ENCODE measurements at places on chromosomes 2 and 18.
A peak's percentile ranks its signal among the peaks of the same experiment; 100 is the strongest.

- DNase-seq, result no peak
Measured at GRCh38 chr2:217890445-217890844, 112.3 kb downstream of the TNS1 start.

GRCh38 chr2:128439791-128440665, 121.4 kb upstream of the HS6ST1 start:
- DNase-seq, result no peak

- peak; percentile 72 for DNase-seq
Measured at GRCh38 chr2:241844066-241844728, 14.5 kb downstream of the PDCD1 start.

DNA sequence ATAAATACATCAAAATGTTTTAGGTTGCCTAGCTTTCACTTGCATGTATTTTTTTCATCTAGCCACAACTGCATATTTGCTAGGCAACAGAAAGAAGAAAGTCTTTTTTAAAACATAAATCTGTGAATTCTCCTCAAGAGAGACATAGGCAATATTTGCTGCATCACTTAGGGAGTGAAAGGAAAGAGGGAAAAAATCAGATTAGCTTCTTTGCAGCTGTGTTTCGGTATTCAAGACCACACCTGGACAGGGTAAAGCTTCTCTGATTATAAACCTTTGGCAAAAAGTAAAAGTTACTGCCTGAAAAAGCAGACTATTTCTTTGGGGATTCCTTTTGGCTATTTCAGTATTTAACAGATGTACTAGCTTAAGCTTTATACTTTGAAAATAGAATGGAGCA, 280.9 kb upstream of the ZSWIM2 start:
- no peak for DNase-seq

DNA sequence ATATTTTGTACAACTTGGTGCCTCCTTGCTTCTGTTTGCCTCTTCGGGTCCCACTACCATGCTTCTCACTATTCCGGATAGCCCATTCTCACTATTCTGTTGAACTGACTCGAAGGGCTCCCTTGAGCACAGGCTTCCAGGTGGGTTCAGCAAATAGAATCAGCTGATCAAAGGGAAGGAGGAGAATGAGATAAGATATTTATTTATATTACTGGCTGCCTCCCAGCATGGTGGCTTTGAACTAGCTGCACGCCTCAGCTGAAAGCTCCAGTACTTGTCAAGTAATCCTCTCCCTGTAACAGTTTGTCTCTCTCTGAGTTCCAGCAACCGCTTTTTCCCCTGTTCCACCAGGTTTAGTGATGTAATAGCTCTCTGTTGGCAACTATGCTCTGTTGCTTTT, 187.8 kb upstream of the HNRNPA3 start:
- DNase-seq, result no peak

DNA sequence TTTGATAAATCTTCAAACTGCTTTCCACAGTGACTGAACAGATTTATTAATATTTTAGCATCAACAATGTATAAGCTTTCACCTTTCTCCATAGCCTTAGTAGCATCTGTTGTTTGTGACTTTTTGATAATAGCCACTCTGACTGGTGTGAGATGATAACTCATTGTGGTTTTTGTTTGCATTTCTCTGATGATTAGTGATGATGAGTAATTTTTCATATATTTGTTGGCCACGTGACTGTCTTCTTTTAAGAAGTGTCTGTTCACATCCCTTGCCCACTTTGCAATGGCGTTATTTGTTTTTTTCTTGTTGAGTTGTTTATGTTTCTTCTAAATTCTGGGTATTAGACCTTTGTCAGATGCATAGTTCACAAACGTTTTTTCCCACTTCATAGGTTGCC, 952.9 kb downstream of the TRIB2 start:
- DNase-seq, result no peak

- no peak for DNase-seq
Measured at GRCh38 chr2:28633204-28633603, 118.4 kb upstream of the PPP1CB start.

DNA sequence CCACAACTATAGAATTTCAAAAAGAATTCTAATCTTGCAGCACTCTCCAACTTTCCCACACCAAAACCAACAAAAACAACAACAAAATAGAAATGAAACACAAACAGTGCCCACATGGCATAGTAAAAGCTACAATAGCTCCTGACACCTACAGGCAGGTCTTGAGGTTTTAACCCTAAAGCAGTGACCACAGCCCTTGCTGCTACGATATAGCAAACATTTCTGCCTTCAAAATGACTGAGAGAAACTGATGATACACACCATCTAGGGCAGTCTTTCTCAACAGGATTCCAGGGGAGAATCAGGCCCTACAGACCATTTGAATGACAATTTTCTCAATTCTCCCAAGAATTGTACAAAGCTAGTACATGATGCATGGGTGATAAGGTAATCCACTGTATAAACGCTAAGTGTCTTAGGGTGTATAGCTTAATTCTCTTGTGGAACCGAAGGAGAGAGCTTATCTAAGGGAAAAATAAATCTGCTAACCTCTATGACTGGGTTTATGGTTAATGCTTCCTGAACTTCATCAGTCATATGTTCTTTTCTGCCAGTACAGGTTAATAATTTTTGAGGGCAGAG, 46.5 kb downstream of the TRAK2 start:
- no peak for DNase-seq

DNA sequence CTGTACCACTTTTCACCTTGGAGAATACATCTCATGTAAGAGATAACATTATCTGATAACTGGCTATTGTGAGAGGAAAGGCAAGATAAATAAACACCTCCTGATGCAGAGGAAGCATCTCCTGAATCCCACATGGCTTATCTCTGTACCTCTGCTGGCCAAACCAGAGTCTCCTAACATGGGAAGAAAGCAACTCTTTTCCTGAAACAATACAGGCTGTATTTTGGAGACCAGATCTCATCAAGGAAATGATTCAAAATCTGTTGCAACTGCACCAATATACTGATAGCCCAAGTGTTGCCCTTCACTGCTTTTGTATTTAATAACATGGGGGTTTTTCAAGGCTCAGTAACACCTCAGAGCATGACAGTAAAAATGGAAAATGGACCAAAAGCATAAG, 106.9 kb downstream of the MREG start:
- no peak for DNase-seq

DNA sequence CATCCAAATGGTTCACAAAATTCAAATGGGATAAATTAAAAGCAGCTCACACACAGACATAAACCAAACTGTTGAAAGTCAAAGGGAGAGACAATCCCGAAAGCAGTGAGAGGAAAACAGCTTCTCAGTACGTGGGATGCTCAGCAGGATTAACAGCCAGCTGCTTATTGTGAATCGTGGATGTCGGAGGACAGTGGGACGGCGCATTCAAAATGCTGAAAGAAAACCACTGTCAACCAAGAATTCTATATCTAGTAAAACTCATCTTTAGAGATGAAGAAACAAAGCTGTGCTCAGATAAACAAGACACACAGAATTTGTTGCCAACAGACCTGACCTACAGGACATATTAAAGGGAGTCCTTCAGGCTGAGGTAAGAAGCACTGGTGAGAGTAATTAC, 102.9 kb downstream of the NFATC1 start:
- no peak for DNase-seq

GRCh38 chr2:181900007-181900651, 8.6 kb downstream of the ITPRID2 start:
- no peak for DNase-seq

GRCh38 chr18:74333091-74333490, 17.5 kb downstream of the C18orf63 start:
- no peak for DNase-seq

DNA sequence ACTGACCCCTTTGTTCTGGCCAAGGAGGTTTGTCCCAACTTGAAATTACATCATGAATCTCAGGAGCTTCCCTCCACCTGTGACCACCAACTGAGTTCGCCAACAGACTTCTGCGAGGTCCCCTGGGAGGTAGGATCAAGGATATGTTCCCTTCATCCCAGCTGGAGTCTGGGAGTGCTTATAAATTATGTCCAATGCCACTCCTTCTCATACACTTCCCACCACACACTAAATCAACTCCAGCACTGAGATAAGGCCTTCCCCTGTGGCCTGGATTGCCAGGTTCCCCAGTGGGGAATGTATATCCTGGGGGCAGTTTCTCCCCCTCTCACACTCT, 99.2 kb downstream of the RND3 start:
- DNase-seq, result no peak

GRCh38 chr18:76421685-76422078, 73.4 kb downstream of the ZNF516 start:
- no peak for DNase-seq

GRCh38 chr2:105544591-105545377, 145.9 kb upstream of the FHL2 start:
- DNase-seq, result no peak

- DNase-seq, result no peak
Measured at GRCh38 chr2:137747509-137747908, 216.8 kb upstream of the HNMT start.

DNA sequence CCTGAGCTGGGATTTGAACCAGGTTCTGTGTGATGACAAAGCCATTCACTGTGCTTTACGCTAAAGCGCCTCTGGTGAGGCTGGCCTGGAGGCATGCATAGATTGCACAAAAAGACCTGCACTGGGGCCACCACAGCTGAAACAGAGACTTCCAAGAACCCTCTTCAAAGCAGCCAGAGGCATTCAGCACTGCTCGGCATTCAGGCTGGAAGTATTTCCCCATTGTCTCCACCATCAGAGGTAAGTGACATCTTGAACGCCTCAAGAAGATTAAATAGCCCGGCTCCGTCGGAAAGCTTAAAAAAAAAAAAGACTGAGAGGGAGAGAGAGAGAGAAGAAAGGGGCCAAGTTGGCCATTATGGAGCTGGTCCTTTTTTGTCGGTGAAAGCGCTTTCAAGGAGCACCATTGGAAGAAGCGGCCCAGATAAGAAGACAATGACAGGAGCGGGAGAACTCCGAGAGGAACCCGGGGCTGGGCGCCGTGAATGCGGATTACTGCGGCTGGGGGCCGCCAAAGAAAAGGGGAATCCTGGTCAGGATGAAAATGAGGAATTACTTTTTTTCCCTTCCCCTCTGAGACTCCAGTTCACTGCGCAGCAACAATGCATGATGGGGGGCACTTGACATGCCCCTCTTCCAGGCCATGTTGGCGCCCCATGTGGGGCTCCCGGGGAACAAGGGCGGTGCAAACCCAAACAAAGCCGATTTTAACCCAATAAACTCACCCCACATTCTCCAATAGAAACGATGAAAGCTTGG, 228.3 kb downstream of the MYCN start:
- DNase-seq, result no peak

Measured in stimulated activated CD4-positive, alpha-beta T cell treated with anti-CD3 and anti-CD28 coated beads, TNF-alpha, amount 100 ng/mL, for 4 hours (primary cell).